ENCODE measurements at places on chromosomes 12 and 14.

DNA sequence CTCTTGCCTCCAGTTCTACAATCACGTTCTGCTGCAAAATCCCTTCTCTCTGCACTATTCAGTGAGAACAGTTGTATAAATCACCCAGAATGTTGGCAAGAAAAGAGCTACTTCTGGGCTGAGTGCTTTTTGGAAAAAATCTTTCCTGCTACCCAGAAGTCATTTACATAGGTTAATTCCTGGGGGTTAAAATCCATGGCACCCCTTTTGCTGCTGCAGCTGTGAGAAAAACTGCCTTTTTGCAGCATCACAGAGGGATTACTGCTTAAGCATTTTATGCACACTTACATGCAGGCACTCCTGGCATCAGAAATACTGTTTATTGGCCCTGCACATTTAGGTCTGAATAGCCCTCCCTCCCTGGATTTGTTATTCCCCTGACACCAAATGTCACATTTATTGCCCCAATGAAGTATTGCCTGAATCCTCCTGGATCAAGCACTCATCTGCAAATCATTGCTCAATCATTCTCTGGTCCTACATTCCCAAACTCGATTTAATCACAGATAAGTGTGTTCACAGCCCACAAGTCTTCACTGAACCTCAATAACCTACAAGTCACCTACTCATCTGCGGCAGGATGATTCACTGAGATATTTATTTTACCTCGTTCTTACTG lies 43.1 kb upstream of the CCDC196 start:
- DNase-seq: no peak

DNA sequence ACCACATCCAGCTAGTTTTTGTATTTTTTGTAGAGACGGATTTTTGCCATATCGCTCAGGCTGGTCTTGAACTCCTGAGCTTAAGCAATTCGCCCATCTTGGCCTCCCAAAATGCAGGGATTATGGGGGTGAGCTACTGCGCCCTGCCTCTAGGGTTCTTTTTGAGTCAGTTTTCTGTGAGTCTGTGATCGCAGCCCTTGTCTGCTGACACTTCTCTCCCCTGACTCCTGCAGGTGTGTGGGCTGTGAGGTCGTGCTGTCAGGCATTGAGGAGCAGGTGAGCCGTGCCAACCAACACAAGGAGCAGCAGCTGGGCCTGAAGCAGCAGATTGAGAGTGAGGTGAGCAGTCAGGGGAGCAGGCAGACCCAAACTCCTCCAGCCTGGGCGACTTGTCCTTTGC lies 6.3 kb downstream of the COPS7A start:
- no peak for DNase-seq

- DNase-seq: peak; percentile 42
Observed at GRCh38 chr12:100987552-100988521, 193.3 kb downstream of the ANO4 start.

- DNase-seq: no peak
Observed at GRCh38 chr14:71597287-71597920, 334.8 kb upstream of the RGS6 start.

GRCh38 chr12:4135919-4136605 lies 137.5 kb upstream of the CCND2 start:
- peak; percentile 13 for DNase-seq

DNA sequence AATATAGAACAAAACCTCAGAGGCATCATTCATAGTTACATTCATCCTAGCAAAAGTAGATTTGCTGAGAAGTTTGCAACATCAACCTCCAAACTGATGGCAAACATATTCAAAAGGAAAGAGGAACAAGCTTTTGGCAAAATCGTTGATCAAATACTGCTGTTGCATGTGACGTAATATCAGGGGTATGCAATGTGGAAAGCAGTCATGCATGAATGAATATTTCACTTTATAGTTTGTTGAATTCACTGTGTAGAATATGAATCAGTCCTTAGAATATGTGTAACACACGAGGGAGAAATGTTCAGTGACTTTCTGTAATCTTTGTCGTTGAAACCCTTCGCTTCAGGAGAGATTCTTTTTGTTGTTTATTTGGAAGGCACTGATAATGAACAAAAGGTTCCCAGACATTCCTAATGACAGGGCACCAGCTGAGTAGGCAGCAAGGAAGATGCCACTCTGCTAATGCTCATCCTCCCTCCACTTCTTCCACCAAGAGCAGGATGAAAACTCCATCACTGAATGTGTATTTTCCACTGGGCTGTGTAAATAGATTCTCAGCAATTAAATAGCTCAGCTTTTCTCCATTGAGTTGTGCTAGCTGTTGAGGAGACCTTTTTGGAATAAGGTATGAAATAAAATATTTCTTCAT lies 126.1 kb downstream of the PELI2 start:
- DNase-seq: peak; percentile 50

GRCh38 chr14:33556382-33557121 lies 394.3 kb downstream of the EGLN3 start:
- peak; percentile 41 for DNase-seq

DNA sequence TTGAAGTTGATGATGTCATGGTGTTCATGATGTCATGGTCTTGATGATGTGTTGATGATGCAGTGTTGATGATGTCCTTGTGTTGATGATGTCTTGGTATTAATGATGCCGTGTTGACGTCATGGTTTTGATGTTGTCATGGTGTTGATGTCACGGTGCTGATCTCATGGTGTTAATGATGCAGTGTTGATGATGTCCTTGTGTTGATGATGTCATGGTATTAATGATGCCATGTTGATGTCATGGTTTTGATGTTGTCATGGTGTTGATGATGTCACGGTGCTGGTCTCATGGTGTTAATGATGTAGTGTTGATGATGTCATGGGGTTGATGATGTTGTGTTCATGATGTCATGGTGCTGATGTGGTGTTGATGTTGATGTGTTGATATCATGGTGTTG lies 48.0 kb upstream of the RIMBP2 start:
- no peak for DNase-seq

- DNase-seq: peak; percentile 30
Observed at GRCh38 chr12:18581232-18581962, 156.4 kb downstream of the PLCZ1 start.

DNA sequence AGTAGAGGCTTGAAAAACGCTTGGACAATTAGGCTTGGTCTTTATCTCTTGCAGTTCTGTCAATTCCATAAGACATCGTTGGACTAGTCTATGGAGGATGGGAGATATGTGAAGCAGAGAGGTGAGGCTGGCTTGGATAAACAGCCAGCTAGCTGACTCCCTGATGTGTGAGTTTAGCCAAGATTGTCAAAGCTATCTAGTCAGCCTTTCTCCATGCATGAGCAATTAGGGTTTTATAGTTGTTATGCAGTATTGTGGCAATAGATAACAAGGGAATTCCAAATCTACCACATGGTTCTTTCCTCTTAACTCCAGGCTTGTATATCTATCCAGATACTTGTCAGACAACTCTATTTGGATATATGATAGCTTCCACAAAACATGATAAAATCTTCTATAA lies 153.6 kb upstream of the NRXN3 start:
- DNase-seq: no peak

DNA sequence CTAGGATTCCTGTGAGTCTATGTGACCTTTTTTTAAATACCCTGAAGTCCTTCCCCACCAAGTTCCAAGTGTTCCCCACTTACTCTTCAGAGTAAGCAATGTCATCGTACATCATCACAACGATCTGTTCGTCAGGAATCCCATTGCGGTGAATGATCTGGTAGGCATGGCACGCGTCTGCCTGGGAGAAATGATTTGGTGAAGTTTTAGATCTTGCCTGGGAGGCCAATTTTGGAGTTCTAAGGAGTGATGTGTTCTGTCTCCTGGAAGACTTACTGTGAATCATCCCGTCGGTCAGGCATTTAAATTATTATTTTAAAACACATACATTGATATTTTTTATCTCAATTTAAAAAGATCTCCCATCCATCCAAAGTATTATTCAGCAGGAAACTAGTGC lies 29.8 kb downstream of the LGMN start:
- DNase-seq: no peak

DNA sequence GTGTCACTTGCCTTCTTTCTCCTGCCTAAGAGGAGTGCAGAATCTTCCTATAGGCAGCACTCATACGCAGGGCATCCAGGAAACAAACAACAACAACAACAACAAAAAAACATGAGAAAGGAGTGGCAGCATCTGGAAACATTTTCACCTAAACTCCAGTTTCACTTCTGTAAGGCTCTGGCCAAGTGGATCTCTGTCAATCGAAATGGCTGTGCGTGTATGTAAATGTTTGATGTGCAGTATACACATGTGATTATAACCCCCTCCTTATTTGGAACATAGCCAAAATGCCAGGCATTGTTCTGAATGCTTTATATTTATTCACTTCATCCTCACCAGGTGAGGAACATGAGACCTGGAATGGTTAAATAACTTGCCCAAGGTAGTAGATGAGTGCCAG lies 76.8 kb downstream of the COX16 start:
- no peak for DNase-seq

DNA sequence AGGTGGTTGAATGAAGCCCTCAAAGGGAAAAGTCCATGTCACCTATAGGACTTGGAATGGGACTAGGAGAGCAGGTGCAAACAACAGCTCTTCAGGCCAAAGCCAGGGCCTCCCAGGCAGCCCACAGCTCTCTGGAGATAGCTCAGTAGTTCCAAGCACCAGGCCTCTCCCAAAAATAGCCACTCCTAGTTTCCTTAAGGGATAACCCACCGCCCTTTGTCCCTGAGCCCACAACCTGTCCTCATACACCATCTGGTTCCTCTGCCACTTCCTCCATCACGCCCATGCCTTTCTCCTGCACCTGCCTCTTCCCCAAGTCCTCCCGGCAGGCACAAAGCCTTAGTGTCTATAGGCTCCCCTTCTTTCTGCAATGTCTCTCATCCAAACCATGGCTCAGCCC lies 2.1 kb downstream of the RAB15 start:
- no peak for DNase-seq

GRCh38 chr14:92688434-92689375 lies 59.7 kb downstream of the LGMN start:
- no peak for DNase-seq

GRCh38 chr14:50233166-50233950 lies 2.0 kb upstream of the SOS2 start:
- no peak for DNase-seq

DNA sequence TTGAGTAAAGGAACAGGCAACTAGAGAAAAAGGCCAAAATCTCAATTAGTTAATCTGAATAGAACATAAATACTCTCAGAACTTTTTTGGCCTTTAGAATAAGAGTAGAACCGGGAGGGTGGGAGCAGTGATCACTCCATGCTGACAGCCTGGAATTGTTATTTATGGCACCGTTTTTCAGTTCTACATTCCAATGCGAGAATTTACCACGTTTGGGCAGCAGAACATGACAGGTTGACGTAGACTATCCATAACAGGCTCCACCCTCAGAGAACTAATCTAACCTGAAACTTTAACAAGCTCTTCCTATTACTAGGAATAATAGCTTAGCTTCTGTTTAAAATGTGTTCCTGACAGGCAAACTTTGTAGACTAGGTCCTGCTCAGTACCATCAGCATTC lies 379.1 kb downstream of the SEC23A start:
- DNase-seq: peak; percentile 3

DNA sequence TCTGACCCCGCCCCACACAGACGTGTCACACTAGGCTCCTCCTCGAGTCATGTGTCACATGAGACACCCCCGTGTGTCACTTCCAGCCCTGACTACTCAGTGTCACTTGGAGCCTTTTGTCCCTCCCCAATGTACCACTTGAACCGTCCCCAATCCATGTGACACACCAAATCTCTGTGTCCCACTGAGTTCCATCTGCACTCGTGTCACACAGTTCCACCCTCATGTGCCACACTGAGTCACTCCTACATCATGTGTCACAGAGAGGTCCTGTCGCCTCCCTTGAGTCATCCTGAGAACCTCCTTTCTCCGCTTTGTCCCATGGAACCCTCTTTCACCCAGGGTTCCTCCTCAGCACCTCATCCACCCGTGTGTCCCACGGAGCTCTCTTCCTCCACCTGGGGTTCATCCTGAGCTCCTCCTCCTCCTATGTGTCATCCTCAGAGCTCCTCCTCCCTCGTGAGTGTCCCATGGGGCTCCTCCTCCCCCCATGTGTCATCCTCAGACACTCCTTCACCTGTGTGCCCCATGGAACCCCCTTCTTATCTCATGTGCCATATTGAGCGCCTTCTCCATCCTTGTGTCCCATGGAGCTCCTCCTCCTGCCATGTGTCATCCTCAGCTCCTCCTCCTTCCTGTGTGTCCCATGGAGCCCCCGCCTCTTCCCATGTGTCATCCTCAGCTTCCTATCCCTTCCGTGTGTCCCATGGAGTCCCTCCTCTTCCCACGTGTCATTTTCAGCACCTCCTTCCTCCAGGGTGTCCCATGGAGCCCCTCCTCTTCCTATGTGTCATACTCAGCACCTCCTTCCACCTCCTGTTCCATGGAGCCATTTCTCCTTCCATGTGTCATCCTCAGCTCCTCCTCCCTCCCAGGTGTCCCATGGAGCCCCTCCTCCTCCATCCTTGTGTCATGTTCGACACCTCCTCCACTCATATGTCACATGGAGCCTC lies 32.0 kb downstream of the RTL1 start:
- DNase-seq: peak; percentile 54

GRCh38 chr12:118312578-118312977 lies 60.1 kb downstream of the TAOK3 start:
- DNase-seq: no peak

DNA sequence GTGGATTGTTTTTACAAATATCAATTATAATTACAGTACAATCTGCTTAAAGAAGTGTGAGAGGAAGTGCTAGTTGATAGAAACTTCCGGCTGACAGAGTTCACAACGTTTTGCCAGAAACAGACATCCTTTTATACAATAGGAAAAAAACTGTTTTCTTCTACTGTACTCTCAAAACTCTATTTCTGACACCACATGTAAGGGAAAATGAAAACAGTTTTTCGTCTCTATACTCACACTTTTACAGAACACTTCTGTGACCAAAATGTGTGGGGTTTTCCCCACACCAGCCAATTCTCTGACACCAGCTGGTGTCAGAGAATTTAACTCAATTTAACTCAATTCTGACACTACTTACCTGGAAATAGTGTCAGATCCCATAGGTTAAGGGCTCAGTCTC lies 24.2 kb upstream of the HIF1A start:
- DNase-seq: no peak

- no peak for DNase-seq
Observed at GRCh38 chr12:50720501-50720900, 43.4 kb upstream of the ATF1 start.

- DNase-seq: no peak
Observed at GRCh38 chr14:53601409-53601808, 355.2 kb downstream of the BMP4 start.

- no peak for DNase-seq
Observed at GRCh38 chr12:120992989-120993388, 14.6 kb downstream of the HNF1A start.

- no peak for DNase-seq
Observed at GRCh38 chr14:96166461-96167223, 38.0 kb upstream of the BDKRB2 start.

DNA sequence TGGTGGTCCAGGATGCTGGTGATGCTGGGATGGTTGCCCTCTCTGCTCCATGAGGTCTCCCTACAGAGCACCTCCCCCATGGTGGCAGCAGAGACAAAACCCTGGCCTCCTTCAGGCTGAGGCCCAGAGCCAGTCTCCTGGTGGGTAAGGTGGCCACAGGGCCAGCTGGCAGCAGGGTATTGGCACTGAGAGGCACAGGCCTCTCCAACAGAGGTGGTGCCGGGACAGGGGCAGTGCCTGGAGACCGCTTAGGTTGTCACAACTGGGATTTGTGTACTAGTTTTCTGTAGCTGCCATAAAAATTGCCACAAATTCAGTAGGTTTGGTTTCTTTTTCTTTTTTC lies 6.1 kb upstream of the MTA1 start:
- no peak for DNase-seq

- peak; percentile 96 for DNase-seq
Observed at GRCh38 chr12:62724947-62725451, 210.0 kb downstream of the PPM1H start.

GRCh38 chr12:90235642-90236041 lies 527.0 kb upstream of the ATP2B1 start:
- peak; percentile 50 for DNase-seq

Measured in choroid plexus epithelial cell (primary cell).